ENCODE measurements at places on chromosomes 5 and 9.

DNA sequence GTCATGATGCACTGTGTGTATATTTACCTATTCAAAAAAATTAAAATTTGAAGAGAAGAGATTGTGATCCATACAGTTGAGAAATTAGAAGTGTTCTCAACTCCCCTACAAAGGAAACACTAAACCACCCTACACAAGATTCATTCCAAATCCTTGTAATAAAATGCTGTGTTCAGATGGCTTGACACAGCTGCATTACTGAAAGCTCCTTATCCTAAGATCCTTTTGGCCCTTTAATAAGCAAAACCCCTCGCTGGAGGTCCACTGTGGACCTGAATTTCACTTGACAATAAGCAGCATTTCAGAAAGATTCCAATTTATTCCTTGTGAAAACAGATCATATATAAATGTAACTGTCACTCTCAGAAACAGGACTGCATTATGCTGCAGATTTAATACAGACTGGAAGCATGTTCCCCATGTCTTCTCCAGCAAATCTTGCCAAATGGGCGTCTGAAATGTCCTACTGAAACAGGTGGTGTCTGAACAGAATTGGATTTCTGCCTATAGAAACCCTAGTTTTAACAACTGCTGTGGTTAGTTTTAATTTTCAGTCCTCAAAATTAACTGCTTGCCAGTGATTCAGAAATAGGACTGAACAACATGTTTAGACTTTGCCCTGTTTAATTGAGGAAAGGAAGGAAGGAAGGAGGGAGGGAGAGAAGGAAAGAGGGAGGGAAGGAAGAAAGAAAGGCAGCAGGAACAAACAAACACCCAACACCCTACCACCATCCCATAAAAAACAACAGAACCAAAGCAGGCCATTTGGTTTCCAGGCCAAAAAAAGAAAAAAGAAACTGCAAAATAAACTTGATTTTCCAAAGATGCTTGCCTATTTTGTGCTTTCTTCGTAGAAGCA lies 179.6 kb downstream of the MLLT3 start:
- DNase-seq, result no peak

GRCh38 chr5:172285226-172286143 lies 1.9 kb upstream of the UBTD2 start:
- DNase-seq, result no peak

DNA sequence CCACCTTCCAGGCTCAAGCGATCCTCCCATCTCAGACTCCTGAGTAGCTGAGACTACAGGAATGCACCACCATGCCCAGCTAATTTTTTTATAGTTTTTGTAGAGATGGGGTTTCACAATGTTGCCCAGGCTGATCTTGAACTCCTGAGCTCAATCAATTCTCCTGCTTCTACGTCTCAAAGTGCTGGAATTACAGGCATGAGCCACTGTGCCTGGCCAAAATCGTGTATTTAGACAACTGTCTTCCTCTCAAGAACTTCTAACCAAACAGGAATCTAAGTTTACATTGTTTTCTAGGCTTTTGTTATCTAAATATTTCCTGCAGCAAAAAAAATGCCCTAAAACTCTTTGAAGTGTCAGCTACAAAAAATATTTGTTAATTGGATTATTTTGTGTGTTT lies 78.8 kb downstream of the NLN start:
- DNase-seq, result no peak

DNA sequence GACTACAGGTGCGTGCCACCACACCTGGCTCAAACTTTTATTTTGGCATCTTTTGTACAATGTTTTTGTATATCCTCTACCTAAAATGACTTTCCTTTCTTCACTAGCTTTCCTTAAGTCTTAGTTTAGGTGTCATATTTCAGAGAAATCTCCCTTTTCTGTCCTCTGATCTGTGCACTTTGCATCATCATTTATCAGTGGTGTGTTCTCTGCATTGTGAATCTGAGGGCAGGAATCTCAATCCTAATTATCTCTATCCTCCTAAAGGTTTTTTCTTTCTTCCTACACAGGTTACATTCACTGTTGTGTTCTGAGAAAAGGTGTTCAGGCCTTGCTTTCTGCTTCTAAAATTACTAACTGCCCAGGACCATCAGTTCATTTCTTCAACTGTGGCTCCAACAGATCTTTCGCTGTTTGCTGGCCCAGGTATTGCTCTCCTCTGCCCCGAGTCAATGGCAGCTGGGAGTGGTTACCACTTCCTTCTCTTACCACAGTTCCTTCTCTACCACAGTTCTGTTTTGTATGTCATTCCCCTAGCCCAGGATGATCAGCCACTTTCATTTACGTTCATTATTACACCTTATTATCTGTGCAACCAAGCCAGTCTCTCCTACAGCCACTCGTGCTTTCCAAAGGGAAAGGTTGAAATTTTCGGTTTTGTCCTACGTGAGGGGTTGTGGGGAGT lies 14.0 kb downstream of the TGFBR1 start:
- DNase-seq, result no peak

Data from NCI-H510A (cell line).